ENCODE measurements at places on chromosomes 7 and 10.

- no peak for DNase-seq
Observed at GRCh38 chr10:130022086-130022485, 58.0 kb upstream of the EBF3 start.

DNA sequence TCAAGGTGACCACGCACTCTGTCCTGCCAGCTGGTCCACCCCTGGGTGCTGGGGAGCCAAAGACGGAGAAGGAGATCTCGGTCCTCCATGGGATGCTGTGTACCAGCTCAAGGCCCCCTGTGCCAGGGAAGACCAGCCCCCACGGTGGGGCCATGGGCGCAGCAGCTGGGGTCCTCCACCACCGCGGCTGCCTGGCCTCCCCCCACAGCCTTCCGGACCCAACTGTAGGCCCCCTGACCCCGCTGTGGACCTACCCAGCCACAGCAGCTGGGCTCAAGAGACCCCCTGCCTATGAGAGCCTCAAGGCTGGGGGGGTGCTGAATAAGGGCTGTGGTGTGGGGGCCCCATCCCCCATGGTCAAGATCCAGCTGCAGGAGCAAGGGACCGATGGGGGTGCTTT, 5.4 kb downstream of the NYAP1 start:
- no peak for DNase-seq

DNA sequence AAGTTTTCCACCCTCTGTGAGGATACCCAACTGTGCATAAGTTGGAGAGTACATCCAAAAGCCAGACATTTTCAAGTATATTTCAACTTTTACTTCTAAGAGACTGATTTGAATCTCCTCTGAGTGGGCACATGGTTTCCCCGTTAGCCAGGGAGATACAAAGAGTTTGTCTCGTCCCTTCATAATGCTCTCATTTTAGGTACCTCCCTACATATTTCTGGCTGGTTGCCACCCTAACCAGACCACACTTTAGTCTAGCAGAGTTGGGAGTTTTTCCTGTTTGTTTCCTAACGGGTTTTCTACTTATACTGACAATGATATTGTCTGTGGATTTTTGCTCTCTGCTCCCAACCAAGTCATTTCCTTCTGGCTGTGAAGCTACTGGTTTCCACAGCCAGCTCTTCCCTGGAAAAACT, 180.3 kb downstream of the CCDC71L start:
- DNase-seq = no peak

DNA sequence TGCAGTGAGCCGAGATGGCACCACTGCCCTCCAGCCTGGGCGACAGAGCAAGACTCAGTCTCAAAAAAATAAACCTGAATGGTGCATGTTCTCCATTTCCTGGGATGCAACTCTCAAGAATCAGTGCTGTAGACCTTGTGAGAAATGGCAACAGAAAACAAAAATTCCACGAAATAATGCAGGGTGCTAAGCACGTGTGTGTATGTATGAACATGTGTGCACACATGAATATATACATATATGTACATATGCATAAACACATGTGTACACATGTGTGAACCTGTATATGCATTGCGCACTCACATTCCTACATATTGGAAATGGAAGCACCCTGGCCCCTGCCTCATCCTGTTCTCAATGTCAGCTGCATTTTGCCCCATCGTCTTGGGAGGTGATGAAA, 548.5 kb downstream of the TCERG1L start:
- no peak for DNase-seq

GRCh38 chr10:43204943-43205671, 61.8 kb downstream of the RASGEF1A start:
- peak; percentile 67 for DNase-seq

DNA sequence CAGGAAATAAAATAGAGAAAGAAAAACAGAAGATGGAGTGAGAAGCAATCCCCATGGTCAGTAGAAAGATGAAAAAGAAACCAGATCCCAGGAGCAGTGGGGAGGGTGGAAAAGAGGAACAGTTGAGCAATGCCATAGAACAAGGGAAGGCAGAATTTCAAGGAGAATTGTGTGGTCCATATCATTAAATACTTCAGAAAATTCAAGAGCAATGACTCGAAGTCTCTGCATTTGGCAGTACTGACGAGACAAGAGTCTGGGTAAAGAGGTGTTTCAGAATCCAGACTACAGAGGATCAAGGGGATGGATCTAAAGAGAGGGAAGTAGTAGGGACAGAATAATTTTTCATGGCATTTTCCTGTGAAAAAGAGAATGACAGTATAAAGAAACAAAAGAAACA, 512.6 kb downstream of the PHTF2 start:
- DNase-seq = no peak

GRCh38 chr7:134782121-134782623, 2.7 kb downstream of the CALD1 start:
- no peak for DNase-seq

GRCh38 chr10:21753497-21754270, 219.7 kb downstream of the MLLT10 start:
- DNase-seq = no peak

DNA sequence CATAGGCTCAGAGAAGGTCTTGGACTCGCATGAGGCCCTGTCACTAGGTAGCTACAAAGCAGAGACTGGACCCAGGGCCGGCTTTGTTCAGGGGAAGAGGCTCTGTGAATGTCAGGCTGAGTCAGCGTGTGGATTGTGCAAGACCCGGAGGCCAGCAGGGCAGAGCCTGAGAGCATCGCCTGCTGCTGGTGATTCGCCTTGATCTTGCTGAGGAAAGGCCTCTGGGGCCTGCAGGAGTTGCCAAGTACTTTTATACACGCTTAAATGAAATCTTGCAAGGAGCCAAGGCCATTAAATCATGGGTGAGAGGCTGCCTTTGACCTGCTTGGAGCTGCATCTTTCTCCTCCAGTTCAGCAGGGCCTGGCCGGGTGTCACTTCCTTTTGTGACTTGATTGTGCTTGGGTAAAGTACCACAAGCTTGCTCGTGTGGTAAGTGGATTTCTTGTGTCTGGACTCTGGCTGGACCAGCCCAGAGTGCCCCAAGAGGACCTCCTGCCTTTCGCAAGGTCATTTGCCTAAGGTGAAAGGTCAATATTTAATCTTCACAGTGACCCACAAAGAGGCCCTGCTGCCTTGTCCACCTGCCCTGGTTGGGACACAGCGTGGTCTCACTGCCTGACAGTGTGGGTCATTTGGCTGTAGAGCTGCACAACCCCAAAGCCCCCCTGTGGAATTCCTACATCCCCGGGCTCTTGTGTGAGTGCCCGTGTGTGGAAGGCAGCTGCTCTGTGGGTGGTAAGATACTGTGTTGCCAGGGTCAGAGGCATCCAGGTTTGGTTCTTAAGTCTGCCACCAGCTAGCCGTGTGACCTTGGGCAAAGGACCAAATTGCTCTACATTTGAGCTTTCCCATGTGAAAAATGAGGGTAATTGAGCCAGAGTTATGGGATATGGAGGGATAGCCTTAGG, 38.6 kb upstream of the SH2D4B start:
- peak; percentile 98 for DNase-seq

- DNase-seq = peak; percentile 50
Observed at GRCh38 chr10:94402843-94403379, 570 bp downstream of the TBC1D12 start.

DNA sequence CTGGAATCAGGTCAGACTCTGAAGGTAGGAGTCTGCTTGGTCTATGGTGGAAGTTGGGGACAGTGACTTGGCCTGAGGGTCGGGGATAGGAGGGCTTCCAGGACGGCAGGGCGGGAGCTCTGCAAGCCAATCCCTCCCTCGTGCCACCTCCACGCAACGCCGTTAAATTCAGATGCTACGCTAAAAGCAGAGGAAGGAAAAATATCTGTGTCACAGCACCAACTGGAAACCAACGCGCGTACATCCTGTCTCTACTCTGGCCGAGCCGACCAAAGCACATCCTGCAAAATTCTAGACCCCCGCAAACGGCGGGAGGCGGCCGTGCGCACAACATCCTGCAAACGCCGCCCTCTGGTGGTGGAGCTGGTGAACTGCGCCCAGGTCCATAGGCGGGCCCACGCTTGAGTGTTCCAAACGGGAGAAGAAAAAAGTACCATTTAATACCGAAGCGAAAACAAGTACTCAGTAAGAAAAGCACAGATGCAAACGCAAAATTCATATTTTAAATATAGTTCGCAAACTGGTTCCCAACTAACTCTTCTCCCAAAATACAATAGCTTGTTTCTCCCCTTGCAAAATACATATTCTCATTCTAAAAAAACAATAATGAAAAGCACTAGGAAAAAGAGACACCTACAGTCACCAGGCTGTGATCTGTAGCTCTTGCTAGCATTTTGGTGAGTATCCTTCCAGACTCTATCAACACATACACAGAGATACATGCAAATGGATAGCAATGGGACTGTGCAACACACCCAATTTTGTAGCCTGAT, 45.7 kb upstream of the HSPA12A start:
- peak; percentile 61 for DNase-seq

- DNase-seq = no peak
Observed at GRCh38 chr7:137757146-137757925, 89.4 kb downstream of the DGKI start.

DNA sequence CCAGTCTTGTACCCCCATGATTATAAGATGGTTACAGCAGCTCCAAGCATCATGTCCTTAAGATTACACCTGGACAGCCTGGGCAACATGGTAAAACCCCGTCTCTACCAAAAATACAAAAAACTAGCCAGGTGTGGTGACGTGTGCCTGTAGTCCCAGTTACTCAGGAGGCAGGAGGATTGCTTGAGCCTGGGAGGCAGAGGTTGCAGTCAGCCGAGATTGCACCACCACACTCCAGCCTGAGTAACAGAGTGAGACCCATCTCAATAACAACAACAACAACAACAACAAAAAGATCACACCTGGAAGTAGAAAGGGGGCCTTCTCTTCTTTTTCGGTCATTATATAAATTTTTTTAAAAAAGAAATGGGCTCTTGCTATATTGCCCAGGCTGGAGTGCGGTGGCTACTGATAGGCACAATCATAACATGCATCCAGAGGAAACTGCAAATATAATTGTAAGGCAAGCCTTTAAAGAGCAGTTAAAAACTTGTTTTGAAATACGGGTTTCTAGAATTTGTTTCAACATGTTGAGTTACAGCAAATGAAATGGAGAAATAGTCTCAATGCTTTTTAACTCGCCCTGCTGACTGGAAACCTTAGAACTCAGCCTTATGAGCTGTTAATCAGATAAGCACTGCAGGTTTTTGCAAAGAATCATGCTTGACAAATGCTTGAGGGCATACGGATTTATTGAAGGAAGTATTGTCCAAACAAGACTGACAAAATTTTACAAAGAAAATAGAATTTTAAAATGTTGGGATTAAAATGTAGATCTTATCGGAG, 4.7 kb upstream of the ENTPD7 start:
- DNase-seq = no peak

GRCh38 chr7:70460562-70460961, 671.4 kb upstream of the GALNT17 start:
- no peak for DNase-seq

- DNase-seq = no peak
Observed at GRCh38 chr10:123962756-123963530, 71.3 kb upstream of the CPXM2 start.

DNA sequence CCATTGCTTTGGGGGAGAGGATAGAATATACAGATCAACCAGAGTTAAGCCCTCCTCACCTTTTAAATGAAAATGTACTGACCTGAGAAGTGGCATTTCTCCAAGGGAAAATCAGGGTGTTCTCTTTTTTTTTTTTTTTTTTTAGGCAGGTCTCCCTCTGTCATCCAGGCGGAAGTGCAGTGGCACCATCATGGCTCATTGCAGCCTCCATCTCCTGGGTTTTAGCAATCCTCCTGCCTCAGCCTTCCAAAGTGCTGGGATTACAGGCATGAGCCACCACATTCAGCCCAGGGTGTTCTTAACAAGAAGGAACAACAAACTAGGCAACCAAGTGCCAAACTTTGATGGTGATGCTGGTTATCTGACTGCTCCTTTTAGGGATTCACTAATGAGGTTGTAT, 111.0 kb downstream of the SVOPL start:
- no peak for DNase-seq

DNA sequence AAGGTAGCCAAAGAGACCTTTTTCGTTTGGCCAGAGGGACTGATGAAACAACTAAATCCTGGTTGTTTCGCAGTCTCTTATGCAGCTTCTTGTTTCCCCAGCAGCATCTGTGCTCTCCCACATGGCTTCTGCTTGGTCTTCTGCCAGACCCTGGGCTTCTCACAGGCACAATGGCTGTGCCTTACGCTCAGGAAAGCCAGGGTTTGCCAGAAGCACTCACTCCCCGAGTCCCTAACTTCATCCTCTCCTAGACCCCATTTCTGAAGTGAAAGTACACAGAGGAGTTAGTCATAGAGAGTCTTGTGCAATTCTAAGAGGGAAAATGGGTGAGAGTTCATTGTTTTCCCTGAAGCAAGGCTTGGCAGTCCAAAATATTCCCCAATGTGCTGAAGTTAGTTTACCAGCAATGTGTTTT, 121.7 kb downstream of the EVX1 start:
- peak; percentile 61 for DNase-seq

- no peak for DNase-seq
Observed at GRCh38 chr7:142553216-142553615, 196.1 kb upstream of the PRSS1 start.

- peak; percentile 95 for DNase-seq
Observed at GRCh38 chr7:11185179-11185815, 211.6 kb downstream of the PHF14 start.

GRCh38 chr7:147971606-147972110, 618.9 kb upstream of the C7orf33 start:
- DNase-seq = no peak

- peak; percentile 24 for DNase-seq
Observed at GRCh38 chr10:24457661-24458318, 248.9 kb downstream of the KIAA1217 start.

DNA sequence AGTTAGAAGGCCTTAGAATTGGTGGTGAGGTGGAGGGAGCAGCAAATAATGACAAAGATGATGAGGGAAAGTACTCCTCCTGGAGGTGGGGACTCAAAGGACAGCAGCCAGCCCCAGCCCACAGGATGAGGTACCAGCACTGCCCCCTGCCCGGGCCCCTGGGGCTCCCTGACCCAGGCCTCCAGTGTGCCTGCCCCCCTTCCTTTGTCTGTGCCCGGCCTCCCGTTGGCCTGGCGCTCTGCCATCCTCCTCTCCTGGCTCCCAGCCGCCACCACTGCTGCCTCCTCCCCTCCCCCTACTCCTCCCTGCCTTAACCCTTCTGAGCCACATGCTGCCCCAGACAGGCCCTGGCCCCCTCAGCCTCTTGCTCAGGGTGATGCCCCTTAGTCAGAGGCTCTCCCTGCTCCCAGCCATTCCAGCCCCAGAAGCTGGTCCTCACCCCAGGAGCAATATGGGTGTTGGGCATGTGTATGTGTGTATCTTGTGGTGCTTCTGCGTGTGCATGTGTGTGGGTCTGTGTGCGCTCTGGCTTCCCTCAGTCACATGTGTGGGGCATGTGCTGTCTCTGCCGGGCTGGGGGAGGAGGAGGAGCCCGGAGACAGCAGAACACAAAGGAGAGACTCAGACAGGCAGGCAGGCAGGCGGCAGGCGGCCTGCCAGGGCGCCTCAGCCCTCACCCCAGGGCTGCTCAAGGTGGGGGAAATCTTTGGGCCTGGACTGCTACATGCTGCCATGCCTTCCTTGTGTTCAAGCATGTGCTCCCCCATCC, 2.6 kb downstream of the LDB1 start:
- DNase-seq = peak; percentile 88

Data from mesenchymal stem cell (in vitro differentiated cells and primary cell).